ENCODE measurements at places on chromosomes 5 and 9.

DNA sequence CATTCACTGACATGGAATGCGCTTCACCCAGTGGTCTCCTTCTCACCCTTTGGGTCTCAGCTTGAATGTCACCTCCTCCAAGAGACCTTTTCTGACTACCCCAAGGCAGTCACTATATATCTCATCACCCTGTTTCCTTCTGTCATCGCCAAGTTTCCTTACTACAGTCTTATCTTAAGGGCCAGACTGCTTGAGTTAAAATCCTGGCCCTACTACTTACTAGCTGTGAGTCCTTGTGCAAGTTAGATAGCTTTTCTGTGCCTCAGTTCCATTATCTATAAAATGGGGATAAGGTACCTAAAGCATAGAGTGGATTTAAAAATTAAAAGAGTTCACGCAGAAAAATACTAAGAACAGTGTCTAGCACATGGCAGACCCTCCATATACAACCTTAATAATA is 132.4 kb downstream of the GABBR2 start:
- no peak for DNase-seq

DNA sequence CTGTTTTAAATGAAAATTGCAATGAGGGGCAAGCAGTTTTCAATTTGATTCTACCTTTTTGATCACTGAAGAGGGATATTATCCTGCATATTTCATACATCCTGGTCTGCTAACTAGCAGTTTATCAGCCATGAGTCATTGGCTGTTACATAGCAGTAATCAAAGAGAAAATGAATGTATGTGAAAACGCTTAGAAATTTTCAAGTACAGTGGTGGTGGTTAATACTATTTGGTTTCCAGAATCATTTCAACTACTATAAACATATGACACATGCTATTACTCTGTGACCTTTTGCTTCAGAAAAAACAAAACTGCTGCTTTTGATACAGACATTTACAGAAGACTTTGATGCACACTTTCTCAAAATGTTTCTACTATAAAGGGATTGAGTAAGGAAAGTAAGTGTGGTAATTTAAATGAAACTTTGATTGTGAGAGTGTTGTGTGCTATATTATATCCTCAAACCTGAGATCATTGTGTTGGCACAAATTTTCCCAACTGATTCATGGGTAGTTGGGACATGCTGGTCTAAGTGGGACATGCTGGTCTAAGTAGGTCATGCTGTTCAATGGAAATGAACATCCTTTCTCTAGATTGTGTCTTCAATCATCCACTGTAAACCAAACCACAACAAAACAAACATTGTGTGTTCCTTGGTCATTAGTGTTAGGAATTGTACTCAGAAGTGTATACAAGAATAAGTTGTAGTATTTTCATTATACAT is 5.1 kb downstream of the RNF14 start:
- no peak for DNase-seq

- no peak for DNase-seq
Observed at GRCh38 chr5:10973316-10973715, 212.3 kb upstream of the DAP start.

DNA sequence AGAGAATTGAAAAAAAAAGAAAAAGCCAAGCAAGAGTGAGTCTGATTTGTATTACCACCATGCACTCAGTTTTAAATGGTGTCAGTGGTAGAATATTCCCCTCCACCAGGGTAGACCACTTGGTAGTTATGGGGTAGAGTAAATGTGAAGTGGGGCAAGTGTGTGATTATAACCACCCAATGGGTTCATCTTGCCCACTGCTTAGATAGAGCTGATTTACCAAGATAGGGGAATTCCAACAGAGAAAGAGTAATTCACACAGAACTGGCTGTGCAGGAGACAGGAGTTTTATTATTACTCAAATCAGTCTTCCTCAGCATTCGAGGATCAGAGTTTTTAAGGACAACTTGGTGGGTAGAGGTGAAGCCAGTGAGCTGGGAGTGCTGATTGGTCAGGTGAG is 113.3 kb upstream of the RAI14 start:
- DNase-seq = no peak

Measured in stimulated activated CD4-positive, alpha-beta T cell treated with anti-CD3 and anti-CD28 coated beads, Interleukin-15, amount 100 ng/mL, for 1 hour (primary cell).